ENCODE measurements at places on chromosomes 12 and 14.

- no peak for DNase-seq
These were observed 14.3 kb downstream of the CEP170B start for GRCh38 chr14:104879201-104879982.

DNA sequence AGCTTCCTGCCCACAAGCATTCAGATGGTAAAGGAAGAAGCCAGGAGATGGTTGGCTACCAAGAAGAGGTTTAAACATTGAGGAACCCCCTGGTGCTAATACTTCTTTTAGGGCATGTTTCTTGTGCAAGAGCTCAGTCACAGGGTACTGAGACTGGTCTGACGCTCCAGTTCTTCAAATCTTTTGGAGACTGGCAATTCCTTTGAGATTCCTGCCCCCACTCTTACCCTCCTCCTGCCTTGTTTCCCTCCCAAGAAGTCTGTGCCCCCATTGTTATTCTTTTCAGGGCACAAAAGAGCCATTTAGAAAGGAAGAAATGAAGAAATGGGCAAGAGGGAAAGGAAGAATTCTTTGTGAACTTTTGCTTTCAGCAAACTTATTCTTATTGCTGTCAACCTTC is 11.8 kb downstream of the A2ML1 start:
- no peak for DNase-seq

GRCh38 chr12:97837401-97837800 is 374.8 kb downstream of the RMST start:
- no peak for DNase-seq

DNA sequence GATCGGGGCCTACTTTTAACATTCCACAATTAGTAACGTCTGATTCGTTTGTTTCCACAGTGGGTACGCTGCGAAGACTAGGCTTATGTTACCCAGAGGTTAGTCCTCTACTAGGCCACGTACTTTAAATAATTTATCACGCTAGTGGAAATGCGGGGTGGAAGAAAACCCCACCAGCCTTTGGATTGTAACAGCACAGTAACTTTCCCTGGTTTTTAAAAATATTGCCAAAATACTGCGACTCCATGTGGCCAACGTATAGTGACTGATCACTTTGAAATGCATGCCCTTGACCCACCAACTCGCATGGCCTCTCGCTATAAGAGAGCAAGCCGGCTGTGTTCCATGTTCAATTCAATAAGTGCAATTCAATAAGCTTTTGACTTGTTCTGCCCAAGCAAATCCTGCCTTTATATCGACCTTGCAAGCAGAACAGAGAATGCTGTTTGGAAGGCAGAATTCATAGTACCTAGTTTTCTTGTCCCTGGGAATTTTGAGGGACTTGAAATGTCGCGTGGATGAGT is 882 bp upstream of the GTF2A1 start:
- no peak for DNase-seq

DNA sequence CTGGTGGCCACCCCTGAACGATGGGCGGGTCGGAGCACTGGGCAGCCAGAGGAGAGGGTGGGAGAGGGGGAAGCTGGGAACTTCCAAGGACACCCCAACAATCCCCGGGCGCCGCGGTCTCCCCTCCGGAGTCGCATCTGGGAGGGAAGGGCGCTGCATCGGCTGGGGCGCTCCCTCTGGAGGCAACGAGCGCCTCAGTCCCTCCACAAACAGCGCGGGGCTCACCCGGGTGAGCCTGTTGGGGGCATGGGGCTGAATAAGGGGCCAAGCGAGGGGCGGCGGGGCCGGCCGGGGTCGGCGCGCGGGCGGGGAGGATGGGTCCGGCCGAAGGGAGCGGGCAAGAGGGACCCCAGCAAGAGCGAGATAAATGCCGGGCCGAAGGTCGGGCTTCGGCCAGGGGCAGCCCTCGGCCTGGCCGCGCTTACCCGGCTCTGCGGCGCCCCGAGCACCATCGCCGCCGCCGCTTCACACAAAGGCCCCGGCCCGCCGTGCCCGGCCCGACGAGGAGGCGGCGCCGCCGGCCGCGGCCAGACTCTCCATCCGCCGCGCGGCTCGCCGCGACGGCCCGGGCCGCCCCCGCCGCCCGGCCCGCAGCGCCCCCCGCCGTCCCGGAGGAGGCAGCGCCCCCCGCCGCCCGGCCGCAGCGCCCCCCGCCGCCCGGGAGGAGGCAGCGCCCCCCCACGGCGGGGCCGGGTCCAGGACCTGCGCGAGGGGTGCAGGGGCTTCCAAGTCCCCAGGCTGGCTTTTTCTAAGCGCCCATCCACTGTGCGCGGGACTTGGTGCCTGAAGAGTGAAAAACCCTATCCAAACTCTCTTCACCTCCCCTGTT is at the start of gene ZBTB39:
Gene ZBTB39 (minus strand): TSS at position 567 of the 829 bp plus-strand sequence. CDS start 1,629 bp downstream, outside the sequence.
- no peak for DNase-seq

- DNase-seq: no peak
These were observed 92.8 kb downstream of the TRAFD1 start for GRCh38 chr12:112218150-112218549.

GRCh38 chr14:27553790-27554189 is 956.0 kb upstream of the NOVA1 start:
- peak; percentile 43 for DNase-seq
